ENCODE measurements at places on chromosomes 3 and 15.
A peak's percentile ranks its signal among the peaks of the same experiment; 100 is the strongest.

DNA sequence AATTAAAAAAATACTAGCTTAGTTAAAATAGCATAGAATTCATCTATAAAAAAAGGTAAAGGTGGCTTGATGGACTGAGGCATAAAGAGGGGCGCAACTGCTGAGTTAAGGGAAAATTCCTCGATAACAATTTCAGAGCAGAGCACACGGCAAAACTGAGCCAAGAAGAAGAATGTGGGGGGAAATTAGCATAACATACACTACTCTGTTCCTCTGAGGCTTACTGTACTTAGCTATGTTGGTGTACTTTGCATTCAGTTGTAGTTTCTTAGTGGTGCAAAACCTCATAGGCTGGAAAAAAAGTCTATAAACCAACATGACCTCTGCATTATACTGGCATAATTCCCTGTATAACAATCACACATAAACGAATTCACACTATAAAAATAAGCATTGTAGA lies 357.9 kb upstream of the LRRC3B start:
- no peak for DNase-seq

DNA sequence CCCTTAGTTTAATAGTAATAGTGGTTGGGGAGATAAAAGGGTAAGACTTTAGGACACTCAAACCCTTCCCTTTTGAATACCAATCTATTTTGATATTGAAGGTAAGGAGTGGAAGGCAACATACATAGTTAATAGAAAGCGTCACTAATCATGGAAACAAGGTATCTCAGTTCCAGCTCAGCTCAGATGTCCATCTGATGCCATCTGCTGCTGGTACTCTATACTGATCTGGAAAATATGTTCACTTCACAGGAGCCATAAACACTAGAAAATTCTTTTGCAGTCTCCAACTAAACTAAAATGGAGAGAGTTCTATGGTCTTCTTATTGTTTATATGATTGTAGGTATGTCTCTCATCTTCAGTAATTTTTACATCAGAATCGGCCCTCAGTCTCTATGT lies 1777.1 kb downstream of the OTOL1 start:
- no peak for DNase-seq

DNA sequence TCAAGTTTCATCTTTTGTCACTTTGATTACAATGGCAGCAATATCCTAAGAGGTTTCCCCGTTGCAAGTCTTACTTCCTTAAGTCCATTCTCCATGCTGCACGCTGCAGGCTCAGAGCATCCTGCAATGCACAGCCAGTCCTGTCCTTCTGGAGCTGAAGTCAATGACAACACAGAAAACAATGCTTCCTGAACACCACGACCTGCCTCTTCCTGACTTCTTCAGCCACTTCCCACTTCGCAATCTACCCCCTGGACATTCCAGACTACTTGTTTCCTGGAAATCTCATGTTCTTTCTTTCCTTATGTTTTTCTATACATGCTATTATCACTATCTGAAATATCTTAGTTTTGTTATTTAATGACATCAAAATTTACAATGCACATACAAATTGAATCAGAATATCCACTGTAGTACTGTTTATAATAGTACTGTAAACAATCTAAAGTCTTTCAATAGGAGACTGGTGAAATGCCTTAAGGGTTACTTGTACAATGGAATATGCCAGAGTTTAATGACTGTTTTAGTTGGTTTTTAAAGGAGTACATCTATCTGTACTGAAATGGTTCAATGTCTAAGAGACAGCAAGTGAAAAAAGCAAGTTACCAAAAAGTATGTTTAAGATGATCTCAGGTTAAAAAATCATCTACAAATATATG lies 113.7 kb upstream of the PRTG start:
- DNase-seq, result no peak

GRCh38 chr3:149638228-149639092 lies 19.4 kb downstream of the WWTR1 start:
- no peak for DNase-seq

GRCh38 chr15:46442901-46443590 lies 808.2 kb downstream of the SQOR start:
- DNase-seq, result no peak

- DNase-seq, result peak; percentile 61
Measured at GRCh38 chr3:141656771-141657170, 81.3 kb upstream of the RNF7 start.

GRCh38 chr15:66936861-66937582 lies 128.4 kb upstream of the SMAD3 start:
- no peak for DNase-seq

DNA sequence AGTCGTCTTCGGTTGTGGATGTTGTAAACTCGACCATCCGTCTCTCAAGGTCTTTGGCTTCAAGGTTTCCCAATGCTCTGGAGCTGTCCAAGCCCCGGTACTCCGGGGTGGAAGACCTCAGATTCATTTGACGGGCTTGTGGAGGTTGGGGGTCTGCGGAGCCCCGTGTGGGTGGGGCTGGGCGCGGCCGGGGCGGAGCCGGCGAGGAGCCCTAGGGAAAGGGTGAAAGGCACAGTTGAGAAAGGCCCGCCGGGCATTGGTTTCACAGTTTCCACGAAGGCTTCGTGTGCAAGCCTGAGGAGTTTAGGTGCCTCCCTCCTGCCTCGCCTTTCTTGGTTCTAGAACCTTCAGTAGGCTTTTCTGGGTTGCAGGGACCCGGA lies 360 bp upstream of the MGA start:
- DNase-seq, result no peak

GRCh38 chr15:40217166-40217824 lies 21.6 kb upstream of the PAK6 start:
- DNase-seq, result peak; percentile 70

GRCh38 chr15:67840749-67841512 lies 1.1 kb upstream of the RNU6-1 start:
- peak; percentile 27 for DNase-seq

DNA sequence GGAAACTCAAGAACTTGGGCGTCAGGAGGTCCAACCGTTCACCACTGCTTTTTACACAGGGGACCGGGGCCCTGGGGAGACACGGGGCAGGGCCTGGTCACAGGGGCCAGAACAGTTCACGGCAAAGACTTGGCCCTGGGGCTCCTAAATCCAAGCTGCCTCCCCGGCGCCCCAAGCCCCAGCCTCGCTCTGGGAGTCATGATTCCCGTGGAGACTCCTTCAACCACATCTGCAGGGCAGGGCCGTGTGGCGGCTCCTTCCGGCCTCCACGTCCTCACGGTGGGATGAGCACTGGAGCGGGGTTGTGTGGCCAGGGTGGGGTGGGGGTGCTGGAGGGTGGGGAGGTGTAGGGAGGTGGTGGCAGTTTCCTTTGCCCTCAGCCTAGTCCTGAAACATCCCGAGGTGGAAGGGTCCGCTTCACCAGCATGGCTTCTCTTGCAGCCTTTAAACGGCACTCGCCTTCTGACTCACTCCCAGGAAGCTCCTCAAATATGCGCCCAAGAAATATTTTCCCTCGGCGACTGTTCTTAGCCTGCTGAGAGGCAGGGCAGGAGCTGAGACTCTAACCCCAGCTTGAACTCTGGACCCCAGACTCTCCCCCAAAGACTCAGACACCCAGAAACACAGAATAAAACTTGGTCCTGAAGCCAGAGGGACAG lies 1.8 kb downstream of the MUC4 start:
- no peak for DNase-seq

DNA sequence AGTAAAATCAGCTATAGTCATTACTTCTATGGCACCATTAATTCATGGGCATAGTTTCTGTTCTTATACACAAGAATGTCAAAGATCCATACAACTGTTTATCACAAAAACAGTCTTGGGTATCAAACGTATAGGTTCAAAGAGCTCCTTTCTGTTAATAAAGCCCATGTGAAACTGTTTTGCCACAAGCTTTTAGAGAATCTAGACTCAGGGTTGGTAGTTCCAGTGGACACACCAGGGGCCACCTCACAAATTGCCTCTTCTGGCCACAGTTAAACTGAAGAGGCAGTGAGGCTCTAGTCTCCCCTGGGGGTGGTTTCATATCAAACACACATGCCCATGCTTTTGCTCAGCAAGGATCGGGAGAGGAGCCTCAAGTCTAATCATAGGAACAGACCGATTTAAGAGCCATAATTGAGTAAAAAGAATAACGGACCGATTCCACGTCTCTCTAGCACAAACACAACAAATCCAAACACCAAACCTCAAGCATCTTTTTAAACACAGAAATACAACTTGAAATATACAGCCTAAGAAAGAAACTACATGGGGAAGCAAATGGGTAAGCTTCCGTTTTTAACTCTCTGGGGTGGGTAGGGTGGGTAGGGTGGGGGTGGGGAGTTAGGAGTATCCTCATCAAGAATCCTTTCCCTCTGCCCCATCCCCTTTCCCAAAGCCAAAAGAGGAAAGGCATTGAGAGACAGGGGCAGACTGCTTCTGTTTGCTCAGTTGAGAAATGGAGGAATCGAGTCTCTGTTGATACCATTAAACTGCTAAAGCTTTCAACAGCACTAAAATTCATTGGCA lies 443.3 kb downstream of the MAGI1 start:
- DNase-seq, result no peak

DNA sequence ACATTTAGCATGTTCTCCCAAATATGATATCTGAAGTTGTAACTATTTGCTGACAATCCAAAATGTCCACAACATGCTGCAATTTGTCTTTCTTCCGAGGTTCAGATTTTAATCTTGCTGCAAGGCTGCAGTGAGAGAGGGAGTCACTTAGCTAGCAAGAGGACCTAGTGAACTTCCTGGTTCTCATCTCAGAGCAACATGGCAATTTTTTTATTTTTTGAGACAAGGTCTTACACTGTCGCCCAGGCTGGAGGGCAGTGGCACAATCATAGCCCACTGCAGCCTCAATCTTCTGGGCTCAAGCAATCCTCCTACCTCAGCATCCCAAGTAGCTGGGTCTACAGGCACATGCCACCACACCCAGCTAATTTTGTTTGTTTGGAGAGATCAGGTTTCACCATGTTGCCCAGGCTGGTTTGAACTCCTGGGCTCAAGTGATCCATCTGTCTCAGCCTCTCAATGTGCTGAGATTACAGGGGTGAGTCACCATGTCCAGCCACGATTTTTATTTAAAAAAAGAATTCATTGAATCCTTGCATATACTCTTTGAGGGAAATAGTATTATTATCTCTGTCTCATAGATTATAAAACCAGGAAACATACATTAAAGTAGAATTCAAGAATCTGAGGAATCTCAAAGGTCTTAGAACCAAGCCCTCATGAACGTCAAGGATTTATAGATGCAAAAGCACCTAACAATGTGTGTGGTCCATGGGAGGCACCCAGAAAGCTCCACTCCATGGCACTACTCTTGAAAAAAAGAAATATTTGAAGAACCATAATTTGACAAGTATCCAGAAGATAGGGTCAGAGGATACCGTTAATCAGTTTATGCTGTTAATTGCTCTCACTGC lies 9.1 kb downstream of the HDC start:
- DNase-seq, result no peak

Measured in MV-4-11 (cell line).